ENCODE measurements at places on chromosomes 3 and 15.

DNA sequence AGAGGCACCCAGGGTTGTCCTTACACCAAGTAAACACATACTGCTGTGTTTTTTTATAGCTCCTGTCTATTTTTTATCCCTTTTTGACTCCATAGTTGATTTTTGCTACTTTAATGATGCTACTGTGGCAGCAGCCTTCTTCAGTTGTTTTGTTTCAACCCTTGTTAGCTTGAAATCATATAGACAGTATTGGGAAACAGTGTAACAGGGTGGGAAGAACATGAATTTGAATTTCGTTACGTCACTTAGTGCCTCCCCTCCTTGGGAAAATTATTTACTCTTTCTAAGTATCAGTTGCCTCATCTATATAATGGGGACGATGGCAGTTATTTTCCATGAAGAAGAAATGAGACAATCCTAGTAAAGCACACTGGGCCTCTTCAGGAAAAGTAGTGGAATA is 409.8 kb upstream of the TPRG1 start:
- H3K27me3 ChIP-seq, result no peaks in the 10 kb centered on the region
- no peak overlapping the region for H3K27ac ChIP-seq
- no peak for DNase-seq
- no peaks in the 10 kb centered on the region for H3K36me3 ChIP-seq

GRCh38 chr15:75207618-75208500 is 6.2 kb downstream of the C15orf39 start:
- H3K27me3 ChIP-seq, result no peaks in the 10 kb centered on the region
- H3K4me3 ChIP-seq, result no peak overlapping the region
- H3K27ac ChIP-seq, result no peak overlapping the region

DNA sequence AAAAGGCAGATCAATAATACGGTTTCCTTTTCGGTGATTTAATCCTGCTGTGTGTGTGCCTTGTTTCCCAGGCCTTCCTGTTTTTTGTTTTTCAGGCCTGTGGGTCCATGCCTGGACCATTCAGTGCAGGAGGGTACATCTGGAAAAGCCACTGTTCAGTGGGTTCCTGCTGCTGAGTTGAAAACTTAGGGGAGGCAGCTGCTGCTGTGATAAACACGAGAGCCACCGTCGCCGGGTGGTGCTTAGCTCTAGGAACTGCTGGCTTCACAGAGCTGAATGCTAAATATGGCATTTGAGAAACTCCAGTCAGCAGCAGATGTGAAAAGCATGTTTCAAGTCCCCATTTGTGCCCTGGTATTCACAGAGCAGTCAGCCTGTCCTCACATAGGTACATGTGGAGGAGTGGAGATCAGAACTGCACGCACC is 44.0 kb downstream of the SYNM start:
- H3K4me1 ChIP-seq, result no peaks in the 10 kb centered on the region
- H3K27me3 ChIP-seq, result no peaks in the 10 kb centered on the region
- DNase-seq, result no peak
- no peak overlapping the region for H3K27ac ChIP-seq
- no peak overlapping the region for H3K4me3 ChIP-seq

- H3K4me1 ChIP-seq, result no peaks in the 10 kb centered on the region
- no peak for DNase-seq
- H3K4me3 ChIP-seq, result no peak overlapping the region
Measured at GRCh38 chr3:13782501-13782900, 97.4 kb downstream of the WNT7A start.

- no peaks in the 10 kb centered on the region for H3K4me1 ChIP-seq
- H3K27me3 ChIP-seq, result no peaks in the 10 kb centered on the region
- H3K27ac ChIP-seq, result no peak overlapping the region
- H3K4me3 ChIP-seq, result no peak overlapping the region
Measured at GRCh38 chr3:32257641-32258438, 19.4 kb downstream of the CMTM8 start.

GRCh38 chr3:122251428-122251827 is 68.0 kb downstream of the CASR start:
- DNase-seq, result no peak
- H3K27me3 ChIP-seq, result peaks cover 12% of the 10 kb centered on the region
- no peak overlapping the region for H3K4me3 ChIP-seq
- H3K36me3 ChIP-seq, result no peaks in the 10 kb centered on the region
- no peaks in the 10 kb centered on the region for H3K4me1 ChIP-seq
- H3K27ac ChIP-seq, result no peak overlapping the region

- DNase-seq, result no peak
- no peaks in the 10 kb centered on the region for H3K27me3 ChIP-seq
Measured at GRCh38 chr15:95409626-95410310, 920.7 kb upstream of the NR2F2 start.

DNA sequence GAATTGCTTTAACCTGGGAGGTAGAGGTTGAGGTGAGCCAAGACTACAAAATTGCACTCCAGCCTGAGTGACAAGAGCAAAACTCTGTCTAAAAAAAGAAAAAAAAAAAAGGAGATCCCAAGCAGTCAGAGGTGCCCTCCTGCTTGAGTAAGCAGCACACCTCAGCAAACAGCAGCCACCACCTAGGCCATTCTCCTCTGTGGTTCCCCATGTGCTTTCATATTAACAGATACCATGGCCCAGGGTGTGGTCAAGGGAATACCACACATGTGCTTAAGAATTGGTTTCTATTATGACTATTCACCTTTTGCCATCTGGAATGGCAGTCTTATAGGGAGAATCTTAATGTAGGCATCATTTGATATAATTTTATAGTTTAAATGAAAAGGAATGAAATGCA is 24.7 kb upstream of the CSPG5 start:
- no peaks in the 10 kb centered on the region for H3K27me3 ChIP-seq
- H3K4me3 ChIP-seq, result no peak overlapping the region
- H3K36me3 ChIP-seq, result no peaks in the 10 kb centered on the region
- no peak for DNase-seq
- no peak overlapping the region for H3K27ac ChIP-seq

Data from PC-9 (cell line).